SHP77 treated with DMSO at 0.1 percent for 48 hours (cell line): ENCODE measurements at places on chromosomes 7 and 10.

DNA sequence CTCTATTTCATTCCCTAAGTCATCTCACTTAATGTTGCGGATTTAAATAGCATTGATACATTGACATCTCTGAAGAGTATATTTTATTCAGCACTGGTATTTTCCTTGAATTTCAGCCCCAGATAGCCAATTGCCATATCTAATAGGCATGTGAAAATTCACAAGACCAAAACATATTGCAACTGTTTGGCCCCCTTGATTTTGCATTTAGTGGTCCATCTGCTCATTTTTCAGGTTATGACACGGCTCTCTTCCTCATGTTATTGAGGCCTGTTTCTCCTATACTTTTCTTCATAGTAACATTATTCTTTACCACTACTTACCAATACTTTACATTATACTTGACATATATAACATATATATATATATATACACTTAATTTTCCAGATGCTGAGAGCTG, 43.7 kb downstream of the MKLN1 start:
- DNase-seq: no peak

DNA sequence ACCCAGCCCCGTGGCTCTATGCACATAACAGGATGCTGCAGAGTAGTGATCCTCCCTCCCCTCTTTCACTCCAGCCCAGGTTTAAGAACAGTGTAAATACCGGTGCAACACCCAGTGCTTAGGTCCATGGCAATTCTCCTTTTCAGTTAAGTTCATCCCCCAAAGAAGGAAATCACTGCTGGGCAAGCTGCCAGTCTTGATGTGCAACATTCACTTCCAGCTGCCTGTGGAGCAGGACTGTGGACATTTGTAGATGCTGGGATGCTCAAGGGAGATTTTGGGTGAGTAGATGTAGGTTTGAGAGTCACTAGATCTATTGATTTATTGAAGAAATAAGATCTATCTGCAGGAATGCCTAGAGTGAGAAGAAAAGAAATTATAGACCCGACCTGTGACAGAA, 294.3 kb upstream of the KIAA1217 start:
- no peak for DNase-seq

- DNase-seq: no peak
Observed at GRCh38 chr10:29394321-29394932, 105.6 kb downstream of the LYZL1 start.

DNA sequence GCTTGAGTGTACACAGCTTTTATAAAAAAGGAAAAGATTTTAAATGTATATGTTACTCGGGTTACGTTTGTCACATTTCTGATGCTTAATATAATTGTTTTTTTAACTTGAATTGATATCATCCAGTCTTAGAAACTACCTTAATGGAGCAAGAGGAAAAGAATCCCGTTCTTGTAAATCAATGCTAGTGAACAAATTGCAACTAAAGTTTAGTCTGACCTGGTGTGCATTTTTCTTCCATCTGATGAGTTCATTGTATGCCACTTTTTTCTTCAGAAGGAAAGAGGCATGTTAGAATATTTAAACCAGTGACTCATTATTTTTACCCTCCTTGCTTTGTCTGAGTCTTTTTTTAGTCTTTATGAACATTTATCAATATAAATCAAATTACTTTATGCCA, 34.7 kb downstream of the NET1 start:
- no peak for DNase-seq

DNA sequence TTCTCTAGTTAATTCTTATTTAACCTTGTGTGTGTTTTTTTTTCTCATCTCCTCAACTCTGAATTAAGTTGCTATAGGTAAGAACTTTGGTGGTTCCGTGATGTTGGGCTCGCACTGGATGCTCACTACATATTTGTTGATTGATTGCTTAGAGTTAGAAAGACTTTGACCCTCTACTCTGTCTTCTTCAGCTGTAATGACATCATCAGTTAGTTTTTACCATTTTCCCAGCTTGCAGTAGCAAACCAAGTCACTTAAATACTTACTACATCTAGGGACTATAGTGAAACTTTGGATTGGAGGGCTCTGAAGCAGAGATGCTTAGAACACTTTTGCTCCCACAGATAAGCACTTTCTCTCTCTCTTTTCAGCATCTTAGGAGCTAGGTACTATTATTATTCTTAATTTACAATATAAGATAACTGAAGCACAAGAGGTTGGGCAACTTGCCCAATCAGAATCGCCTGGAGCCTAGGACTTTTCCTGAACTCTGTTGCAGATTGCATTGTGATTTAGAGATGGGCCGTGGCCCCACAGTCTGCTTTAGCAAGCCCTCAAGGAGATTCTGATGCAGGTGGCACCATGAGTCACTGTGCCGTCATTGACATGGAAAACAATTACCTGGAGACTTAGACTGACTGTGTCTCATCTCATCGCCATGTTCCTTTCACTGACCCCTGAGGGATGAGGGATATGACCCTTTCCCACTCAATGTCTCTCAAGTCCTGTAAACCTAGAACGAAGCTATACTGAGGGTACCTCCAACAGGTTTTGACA, 471.9 kb upstream of the PODXL start:
- DNase-seq: no peak

GRCh38 chr10:47033541-47034270, 122.5 kb downstream of the PTPN20 start:
- no peak for DNase-seq

GRCh38 chr10:7428673-7429350, 18.0 kb upstream of the SFMBT2 start:
- DNase-seq: no peak

DNA sequence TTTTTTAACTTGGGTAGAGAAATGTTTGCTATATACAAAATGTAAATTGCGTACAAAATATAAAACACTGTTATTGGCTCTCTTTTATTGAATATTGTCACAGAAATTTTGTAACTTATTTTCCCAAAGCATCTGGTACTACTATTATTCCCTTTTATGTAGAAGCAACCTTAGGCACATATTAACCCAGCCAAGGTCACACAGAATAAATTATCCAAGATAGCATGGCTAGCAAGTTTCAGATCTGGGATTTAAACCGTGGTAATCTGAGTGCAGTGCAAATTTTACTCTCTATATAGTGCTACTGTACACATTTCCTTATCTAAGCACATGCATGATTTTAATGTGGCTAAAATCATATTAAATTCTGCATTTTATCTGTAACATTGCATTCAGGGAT, 1190.5 kb upstream of the LRRTM3 start:
- no peak for DNase-seq

- DNase-seq: no peak
Observed at GRCh38 chr10:132669208-132669861, 116.6 kb downstream of the NKX6-2 start.
